AG04450 (cell line): ENCODE measurements at places on chromosomes 12 and 14.

DNA sequence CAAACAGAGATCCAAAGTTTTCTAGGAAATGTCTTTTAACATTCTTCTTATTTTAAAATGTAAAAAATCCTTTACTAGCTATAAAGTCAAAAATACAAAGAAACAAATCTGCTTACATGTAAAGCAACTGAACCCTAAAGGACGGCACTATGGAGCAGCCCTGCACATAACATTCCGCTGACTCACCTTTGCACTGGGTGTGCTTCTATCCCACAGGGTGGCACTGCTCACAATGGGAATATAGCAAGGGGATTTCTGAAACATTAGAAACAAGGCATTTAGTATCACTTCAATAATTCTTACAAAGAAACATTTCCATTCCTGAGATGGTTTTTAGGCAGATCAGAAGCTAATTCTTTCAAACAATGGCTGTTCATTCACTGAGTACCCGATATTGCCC lies 94.3 kb downstream of the C12orf42 start:
- no peak for DNase-seq

DNA sequence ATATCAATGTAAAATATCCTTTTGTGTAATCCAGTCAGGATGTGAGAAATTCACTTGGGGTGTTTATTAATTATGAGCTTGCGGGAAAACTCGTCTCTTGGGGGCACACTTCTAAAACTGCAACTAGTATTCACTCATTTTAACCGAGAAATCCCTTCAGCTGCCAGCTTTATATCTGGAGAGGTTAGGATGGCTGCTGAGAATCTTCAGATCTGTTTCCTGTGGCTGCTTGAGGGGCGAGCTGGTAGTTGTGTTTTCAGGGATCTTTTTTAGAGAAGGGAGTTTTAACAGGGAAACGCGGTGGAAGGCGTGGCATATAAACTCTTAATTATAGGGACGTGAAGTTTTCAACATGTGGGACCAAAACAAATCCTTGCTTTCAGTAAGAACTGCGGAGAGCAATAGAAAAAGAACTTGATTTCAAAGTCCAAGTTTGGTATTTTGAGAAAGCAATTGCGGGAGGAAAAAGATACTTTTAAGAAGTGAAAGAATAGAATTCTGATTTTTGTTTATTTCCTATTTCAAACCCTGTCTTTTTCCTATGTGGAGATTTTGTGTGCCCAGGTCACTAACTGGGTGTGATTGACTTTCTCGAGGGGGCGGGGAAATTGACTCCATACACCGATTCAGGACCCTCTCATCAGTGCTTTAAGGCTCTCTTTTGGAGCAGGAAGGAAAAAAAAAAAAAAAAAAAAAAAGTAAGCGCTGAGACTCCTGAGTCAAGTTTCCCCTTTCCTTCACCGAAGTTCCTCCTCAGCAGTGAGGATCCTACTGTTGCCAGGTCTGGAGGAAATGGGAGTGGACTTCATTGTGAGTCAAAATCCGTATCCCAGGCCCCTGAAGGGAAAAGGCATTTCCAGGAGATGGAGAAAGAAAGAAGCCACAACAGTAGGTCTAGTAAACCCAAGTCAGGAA lies 1.1 kb downstream of the PPFIBP1 start:
- no peak for DNase-seq

DNA sequence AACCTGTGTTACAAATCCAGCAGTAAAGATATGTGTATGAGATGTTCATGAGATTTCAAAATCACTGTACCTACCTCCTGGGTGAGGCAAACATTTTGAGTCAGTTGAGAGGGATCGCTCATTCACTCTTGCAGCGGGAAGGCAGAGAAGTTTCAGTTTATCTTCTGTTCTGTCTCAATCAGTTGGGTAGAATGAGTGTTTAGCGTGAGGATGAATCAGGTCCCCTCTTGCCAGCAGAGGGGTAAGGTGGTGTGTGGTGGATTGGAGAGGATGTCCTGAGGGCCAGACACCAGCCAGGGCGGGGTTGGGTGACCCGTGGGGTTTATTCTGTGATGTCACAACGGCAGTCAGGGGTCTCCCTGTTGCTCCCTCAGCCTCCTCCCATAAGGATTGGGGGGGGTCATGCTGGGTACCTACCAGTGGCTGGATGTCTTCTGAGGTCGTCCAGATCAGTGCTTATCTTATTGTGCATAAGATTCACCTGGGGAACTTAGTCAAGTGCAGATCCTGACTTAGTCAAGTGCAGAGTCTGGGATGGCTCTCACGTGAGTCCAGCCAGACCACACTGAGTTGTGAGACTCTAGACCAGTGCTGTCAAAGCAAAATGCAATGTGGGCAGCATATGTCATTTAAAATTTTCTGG lies at the start of gene GSG1:
GSG1 (minus strand) TSS at position 277 of the 643 bp plus-strand sequence; CDS start at position 122, 155 bp downstream.
- no peak for DNase-seq

DNA sequence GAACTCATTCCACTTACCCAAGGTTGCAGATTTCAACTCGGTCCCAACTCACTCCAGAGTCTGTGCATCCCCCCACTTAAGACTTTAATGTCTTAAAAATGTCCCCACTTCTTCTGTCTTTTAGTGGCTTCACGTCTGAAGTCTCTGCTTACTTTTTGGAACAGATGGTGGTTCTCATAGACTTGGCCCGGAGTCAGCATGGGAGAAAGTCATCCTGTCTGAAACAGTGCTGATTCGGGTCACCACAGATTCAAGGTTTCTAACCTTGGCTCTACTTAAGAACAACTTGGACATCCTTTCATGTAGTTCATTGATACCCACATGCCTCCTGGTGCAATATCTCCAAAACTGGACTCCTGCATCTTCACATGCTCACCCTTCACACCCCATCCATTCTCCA lies 26.0 kb downstream of the CHST11 start:
- no peak for DNase-seq

DNA sequence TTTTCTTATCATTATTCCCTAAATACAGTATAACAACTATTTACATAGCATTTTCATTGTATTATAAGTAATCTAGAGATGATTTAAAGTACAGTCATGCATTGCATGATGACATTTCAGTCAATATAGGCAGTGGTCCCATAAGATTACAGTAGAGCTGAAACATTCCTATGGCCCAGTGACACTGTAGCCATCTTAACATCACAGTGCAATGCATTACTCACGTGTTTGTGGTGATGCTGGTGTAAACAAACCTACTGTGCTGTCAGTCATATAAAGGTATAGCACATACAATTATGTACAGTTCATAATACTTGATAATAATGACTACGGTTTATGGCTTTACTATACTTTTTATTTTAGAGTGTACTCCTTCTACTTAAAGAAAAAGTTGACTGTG lies 13.3 kb downstream of the LLPH start:
- DNase-seq: no peak

DNA sequence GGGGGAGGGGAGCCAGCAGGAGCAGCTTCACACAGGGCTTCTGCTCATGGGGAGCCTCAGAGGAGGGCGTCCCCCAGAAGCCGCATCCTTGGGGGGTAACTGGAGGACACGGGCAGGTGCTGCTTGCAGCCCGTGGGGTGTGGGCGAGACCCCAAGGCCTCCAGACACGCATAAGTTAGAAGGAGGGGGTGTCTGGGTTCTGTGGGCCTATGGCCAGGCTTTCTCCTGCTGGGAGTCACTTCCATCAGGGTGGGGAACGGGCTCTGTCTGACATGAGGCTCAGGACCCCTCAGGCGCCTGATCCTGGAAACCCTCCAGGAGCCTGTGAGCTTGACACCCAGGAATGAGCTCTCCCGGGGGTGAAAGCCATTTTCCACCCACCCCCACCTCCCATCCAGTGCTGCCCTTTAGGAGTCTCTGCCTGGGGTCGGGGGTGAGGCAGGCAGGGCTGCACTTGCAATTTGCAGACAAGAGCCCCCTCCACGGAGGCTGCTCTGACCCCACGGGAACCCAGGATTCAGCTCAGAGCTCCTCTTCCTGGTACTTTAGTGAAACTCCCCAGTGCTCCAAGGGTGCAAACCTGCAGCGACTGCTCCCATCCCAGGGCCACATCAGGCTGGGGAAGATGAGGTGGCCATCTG lies 325.7 kb downstream of the ADGRD1 start:
- no peak for DNase-seq

- no peak for DNase-seq
These were observed at the start of gene KLRD1 for GRCh38 chr12:10307630-10308029. Gene KLRD1 (plus strand): TSS chr12:10307870. CDS start chr12:10308078, 208 bp downstream.

GRCh38 chr12:5461966-5462365 lies 30.1 kb downstream of the NTF3 start:
- DNase-seq: no peak

DNA sequence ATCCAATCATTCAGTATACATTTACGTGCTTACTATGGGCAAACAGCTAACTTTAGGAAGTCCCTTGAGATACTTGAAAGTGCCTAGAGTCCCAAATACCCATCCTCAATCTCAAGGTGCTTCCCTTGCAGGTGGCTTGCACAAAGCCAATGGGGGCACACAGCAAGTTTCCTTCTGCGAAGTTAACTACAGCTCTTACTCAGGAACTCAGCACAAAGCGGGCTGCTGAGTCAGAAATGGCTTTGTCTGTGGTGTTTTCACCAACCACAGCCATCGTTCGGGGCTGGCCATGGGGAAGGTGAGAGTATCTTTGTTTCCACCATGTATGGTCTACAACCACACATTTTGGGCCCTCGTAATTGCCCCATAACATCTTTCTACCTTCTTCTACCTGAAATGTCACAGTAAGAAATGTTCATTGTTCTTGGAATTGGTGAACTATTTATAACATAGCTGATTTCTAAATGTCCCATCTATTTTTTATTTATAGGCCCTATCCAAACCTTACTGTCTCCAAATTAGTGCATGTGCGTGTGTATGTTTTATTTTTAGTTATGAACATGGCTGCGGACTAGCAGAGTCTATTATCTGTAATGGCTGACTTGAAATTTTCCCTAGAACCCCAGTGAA lies 13.9 kb downstream of the MFAP5 start:
- no peak for DNase-seq

- DNase-seq: no peak
These were observed 340.0 kb upstream of the STXBP6 start for GRCh38 chr14:25389948-25390347.

GRCh38 chr14:52700701-52701172 lies 5.4 kb upstream of the ERO1A start:
- no peak for DNase-seq

- no peak for DNase-seq
These were observed 190.9 kb upstream of the RASSF8 start for GRCh38 chr12:25767606-25768005.

DNA sequence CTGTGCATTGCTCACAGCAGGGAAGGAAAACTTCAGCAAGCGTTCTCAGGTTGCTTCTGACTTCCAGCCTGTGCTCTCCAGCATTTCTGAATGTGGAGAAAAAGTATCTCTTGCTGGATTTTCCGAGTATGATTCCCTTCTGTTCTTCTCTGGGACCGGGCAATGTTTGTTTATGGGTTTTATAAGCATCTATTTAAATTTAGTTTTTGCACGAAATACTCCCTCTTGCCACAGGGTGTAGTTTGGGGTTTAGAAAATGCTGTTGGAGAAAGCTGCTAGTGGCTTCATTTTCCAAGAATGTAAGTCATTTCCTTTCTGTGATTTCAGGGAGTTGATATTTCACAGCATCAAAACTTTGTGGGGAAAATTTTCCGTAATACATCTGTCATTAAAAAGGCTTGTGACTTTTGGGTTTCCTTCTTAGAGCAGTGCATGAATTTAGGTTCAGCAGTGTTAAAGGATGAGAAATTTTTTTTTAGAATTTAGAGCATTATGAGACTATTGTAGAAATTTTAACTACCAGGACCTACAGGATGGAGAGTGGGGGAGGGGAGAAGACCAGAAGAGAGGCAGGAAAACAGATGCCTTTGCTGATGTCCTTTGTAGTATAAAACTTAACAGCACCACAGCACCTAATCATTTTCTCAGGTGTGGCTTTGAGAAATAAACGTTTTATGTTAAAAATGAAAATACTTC lies 1.5 kb downstream of the FRMD6 start:
- DNase-seq: no peak

DNA sequence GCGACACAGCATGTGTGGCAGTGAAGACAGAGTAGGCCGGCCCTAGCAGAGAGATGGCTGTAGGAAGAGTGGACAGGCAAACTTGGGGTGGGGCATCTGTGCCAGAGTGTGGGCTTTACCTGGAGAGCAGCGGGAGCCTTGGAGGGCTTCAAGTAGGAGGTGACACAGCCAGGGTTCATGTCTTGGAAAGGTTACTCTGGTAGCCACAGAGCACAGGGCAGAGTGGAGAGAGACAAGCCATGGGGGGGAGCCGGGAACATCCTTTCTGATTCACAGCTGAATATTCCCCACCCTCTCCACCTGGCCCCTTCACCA lies 53.5 kb upstream of the DIO3 start:
- no peak for DNase-seq

- no peak for DNase-seq
These were observed 77.8 kb downstream of the RIN3 start for GRCh38 chr14:92591346-92591745.

DNA sequence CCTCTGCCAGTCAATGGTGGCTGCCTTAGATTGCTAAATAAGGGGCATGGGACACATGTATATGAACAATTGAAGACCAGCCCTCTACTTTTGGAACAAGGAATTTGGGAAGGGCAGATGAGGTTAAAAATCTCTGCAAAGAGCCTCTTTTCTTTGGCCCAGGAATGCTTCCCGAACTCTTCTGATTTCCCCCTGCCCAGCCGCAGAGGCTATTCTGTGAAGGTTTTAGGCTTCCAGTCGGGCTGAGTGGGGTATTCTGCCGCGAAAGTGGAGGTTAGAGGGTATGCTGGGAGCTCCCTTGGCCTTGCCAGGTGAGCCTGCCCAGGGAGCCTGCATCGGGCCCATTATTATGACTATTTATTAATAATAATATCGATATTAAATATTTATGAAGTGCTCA lies 1.2 kb downstream of the POU6F1 start:
- no peak for DNase-seq

DNA sequence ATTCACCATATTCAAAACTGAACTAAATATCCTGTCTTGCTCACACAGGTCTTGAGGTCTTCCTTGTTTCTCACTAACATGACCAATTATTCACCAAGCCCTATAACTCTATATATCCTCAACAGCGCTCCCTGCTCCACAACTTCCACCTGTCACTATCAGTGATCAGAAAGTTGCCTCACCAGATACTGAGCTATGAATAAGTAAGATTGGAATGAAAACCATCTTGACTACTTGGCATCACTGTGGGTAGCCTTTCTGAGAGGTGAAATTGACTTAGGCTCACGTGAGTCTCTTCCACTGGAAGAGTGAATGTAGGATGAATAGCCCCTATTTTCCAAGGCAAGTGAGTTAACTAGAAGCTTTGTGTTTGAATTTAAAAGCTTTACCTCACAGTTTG lies 167.1 kb downstream of the PIK3C2G start:
- no peak for DNase-seq

DNA sequence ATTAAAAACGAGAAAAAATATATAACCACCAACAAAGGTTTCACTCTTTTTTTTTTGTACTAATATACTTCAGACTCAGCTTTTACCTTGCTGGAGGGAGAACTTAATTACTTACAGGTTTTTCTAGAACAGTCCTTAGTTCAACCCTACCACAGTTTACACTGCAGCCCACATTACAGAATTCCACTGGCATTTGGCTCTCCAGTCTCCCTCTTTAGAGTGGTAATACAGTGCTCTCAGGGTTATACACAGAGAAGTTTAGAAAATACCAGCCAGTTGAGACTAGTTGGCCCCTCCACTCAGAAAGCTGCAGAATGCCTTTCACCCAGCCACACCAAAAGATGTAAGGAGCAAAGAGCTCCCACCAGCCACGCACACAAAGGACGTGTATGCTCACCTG lies 122.3 kb upstream of the DIO3 start:
- no peak for DNase-seq
